ENCODE measurements at places on chromosomes 6 and 20.

DNA sequence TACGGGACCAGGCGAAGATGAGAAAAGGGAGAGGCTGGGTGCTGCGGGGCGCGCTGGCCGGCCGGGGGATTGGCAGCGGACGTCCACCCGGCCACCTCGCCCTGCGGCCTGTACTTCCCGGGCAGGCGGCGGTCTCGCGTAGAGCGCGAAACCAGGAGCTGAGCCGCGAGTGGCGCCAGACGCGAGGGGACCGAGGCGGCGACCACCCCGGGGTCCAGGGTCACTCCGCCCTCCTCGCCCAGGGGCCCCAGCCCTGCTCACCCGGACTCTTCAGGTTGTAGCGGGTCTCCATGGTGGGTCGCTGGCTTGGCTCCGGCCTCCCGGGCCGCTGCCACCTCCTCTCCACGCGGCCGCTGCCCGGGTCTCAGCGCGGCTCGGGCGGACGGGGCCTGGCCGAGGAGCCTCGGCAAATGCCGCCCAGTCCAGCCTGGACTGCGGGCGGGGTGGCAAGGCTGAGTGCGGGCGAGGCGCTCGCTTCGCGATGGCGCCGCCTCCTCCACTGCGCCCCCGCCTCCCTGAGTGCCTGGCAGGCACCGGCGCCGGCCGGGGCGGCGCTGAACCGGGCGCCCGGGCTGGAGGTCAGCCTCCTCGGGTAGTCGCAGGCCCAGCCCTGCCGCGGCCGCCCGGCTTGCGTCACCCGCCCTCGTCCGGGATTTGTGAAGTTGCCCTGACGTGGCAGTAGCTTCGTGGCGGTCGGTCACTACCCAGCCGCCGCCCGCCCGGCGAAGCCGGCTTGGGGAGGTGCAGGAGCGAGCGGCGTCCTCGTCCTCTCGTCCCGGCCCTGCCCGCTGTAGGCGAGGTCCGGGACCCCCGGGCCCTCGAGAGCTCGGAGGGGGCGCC lies at the start of gene UBE2J1:
Gene UBE2J1, minus strand, starts transcription at position 445 of the 840 bp plus-strand sequence. Its CDS starts 153 bp downstream, at position 292.
- peak; percentile 57 for DNase-seq

- no peak for DNase-seq
Measured at GRCh38 chr6:3233321-3233720, 5.9 kb upstream of the TUBB2B start.

GRCh38 chr20:4953881-4954280 lies 47.4 kb downstream of the SLC23A2 start:
- DNase-seq, result no peak

GRCh38 chr6:31578184-31579118 lies 3.1 kb downstream of the TNF start:
- DNase-seq, result peak; percentile 45

DNA sequence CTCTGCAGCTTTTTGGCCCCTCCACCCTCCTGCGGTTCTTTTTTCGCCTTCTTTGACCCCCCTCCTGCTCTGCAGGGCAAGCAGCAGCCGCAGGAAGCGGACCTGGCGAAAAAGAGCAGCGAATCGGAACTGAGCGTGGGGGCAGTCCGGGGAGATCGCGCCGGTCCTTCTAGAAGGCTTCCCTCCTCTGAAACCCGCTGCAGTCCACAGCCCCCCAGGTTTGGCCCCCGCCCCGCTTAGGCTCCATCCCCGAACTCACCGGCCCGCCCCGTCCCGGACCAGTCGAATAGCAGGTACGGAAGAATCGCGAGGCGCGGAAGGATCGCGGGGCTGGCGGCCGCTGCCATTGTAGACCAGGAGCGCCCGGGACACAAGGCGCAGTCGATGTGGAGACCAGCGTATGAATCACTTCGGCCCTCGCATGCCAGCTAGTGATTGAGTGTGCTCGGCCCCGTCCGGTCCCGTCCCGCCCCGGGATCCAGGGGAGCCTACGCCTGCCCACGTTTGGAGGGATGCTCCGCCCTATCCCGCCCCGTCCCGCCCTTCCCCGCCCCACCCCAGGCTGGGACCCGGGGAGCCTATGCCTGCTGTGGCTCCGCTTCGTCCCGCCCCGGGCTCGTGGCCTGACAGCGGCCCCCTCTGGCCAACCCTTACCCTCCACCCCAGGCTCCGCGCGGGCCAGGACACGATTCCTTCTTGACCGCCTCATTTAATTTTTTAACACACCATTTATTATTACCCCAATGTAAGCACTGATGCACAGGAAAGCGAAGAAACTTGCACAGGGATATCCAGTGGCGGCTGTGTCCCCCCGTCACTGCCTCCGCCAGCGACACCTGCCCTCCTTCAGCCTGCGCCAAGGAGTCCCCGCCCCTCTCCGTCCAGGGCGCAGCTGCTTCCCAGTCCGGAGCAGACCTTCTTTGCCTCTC lies at the start of gene ULBP3:
Gene ULBP3, minus strand, starts transcription at position 402 of the 929 bp plus-strand sequence. Its CDS starts 55 bp downstream, at position 347.
- peak; percentile 63 for DNase-seq

- no peak for DNase-seq
Measured at GRCh38 chr20:14582855-14583254, 245.4 kb upstream of the FLRT3 start.

DNA sequence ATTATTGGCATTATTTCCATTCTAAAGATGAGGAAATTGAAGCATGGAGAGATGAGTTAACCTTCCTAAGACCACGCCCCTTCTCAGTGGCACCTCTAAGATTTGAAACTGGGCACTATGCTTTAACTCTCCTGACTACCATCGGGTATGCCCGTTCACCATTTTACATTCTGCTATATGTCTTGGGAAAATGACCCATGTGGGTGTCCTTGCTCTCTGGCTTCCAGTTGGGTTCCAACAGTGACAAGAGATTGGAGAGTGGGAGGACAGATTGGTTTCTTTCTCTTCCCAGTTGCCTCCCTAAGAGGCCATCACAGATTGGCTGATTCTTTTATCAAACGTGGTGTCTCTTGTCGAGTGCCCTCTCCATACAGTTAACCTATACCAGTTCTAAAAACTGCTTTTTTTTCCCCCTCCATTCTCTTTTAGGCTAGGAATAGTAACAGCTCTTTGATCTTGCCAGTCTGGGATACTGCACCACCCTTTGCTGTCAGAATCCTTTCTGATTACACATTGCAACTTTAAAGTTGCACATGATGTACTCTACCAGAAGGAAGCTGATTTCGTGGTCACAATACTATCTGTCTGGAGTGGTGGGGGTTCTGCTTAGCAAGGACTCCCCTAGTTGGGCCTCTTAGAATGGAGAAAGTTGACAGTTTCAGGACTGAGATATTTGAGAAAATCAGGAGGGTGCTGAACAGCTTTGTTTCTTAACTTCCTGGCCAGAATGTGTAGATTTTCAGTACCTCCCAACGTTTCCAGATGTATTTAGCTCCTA lies 88.0 kb upstream of the ELOVL5 start:
- no peak for DNase-seq

- no peak for DNase-seq
Measured at GRCh38 chr6:132114201-132114825, 163.1 kb upstream of the CCN2 start.

- DNase-seq, result no peak
Measured at GRCh38 chr6:151482290-151482689, 11.5 kb upstream of the CCDC170 start.

DNA sequence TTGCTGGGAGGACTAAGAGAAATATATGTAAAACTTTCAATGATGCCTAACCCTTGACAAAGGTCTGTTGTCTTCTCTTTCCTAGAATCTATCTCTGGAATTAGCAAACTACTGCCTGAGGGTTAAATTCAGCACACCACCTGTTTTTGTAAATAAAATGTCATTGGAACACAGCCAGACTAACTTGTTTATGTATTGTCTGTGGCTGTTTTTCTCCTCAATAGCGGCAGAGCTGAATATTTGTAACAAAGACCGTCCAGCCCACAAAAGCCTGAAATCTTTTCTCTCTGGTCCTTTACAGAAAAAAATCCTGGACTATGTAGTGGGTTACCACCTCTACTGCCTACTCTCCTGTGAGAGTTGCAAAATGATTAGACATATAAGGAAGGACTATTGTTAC lies 33.3 kb upstream of the SYNDIG1 start:
- DNase-seq, result no peak

All from activated CD4-positive, alpha-beta T cell treated with anti-CD3 and anti-CD28 coated beads for 4 hours (primary cell).